ENCODE measurements at places on chromosomes 16 and 17.
A peak's percentile ranks its signal among the peaks of the same experiment; 100 is the strongest.

DNA sequence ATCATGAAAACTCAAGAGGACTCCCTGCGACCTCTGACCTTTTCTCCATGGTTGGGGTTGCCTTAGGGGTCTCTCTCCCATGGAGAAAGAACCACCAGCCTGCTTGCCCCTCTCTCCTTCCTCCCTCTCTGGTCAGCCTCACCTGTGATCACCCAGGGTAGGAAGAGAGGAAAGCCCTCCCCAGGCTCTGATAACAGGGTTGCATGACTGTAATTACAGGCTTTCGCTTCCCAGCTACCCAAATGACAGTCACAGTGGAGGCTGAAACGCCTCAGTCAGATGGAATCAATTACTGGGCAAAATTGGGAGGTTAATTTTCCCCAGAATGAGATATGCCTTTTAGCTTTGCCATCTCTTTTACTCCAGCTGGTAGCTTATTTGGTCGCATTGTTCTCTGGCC lies 265.8 kb upstream of the SOX9 start:
- DNase-seq: no peak

GRCh38 chr17:66580956-66581391 lies 253.9 kb upstream of the CACNG5 start:
- no peak for DNase-seq

DNA sequence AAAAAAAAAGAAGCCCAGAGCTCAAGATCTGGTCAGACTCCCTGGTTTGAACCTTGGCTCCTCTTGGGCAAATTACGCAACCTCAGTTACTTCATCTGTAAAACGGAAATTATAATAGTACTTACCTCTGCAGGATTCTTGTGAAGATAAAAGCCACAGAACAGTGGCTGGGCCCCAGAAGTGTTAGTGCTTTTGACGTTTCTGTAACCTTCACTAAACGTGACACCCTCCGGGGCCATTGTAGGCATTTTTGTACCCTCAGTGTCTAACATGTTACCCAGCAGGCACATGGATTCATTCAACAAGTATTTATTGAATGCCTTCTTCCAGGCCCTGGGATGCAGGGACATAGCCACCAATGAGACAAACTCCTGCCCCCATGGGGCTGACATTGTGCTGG lies 58.0 kb downstream of the PITPNC1 start:
- no peak for DNase-seq

DNA sequence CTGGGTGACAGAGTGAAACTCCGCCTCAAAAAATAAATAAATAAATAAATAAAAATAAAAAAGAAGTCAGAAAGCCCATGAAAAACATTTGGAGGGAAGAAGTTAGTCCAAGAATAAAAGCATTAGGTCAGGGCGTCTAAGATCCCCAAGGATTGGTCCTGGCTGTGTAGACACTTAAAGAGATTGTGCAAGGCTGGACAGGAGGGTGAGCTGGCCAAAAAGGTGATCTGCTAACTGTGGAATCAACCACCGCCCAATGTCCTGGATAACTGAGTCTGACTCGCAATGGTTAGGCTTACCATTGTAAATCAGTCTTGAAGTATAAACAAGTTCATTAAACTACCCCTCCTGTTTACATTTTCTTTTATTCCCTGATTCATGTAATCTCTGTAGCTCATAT lies 8.8 kb upstream of the ABCA8 start:
- no peak for DNase-seq

GRCh38 chr17:50055055-50055425 lies 870 bp upstream of the ITGA3 start:
- DNase-seq: no peak

- DNase-seq: no peak
Observed at GRCh38 chr17:82870091-82870491, 30.3 kb upstream of the ZNF750 start.

GRCh38 chr16:49806446-49806845 lies 49.5 kb downstream of the ZNF423 start:
- DNase-seq: peak; percentile 78

DNA sequence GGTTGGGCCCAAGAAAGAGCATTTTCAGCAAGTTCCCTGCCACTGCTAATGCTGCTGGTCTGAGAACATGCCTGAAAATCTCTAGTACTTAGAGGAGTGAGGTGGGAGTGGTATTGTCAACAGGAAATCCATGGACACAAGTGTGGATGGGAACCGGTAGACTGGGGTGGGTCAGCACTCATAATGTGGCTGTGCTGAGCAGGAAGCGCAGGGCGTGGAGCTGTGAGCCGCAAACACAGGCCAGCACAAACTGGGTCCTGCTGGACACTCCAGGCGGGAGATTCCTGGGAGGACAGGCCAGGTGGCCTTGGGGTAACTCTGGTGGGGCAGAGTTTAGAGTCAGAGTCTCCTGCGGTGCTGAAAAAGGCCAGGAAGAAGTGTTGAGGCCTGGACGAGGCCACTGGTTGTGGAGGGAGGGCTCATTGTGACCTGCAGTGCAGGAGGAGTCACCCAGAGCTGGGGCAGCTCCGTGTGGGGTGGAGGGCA lies 62.6 kb downstream of the BANP start:
- DNase-seq: no peak

DNA sequence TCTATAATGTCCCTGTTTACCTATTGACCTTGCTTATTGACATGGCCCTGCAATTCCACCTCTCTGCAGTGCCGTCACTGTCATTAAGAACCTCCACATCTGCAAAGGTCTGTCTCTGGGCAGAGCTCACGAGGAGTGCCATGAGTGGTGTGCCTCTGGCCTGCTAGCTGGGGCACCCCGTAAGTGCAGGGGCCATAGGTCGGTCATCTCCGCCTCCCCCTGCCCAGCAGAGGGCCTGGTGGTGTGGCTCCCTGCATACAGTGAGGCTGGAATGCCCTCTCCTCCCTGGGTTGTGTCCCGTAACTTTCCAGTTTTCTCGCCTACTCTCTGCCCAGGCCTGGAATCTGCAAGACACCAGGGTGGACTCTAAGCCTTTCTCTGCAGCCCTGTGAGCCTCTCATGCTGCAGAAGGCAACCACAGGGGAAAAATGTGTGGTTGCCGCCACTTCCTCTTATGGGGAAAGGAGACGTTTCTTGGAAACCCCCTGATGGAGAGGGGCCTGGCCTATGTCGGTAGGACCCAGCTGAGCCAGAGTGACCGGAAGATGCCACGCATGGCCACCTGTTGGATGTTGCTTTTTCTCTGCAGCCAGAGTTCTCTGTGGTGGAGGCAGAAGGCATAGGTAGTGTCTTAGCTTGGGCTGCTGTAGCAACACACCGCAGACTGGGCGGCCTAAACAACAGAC lies 2.7 kb upstream of the SNX20 start:
- DNase-seq: no peak

GRCh38 chr16:13919330-13919682 lies 648 bp upstream of the ERCC4 start:
- no peak for DNase-seq

- no peak for DNase-seq
Observed at GRCh38 chr17:49523706-49524472, 28.8 kb downstream of the NGFR start.

GRCh38 chr17:68507576-68507975 lies 4.7 kb upstream of the PRKAR1A start:
- DNase-seq: no peak

- peak; percentile 19 for DNase-seq
Observed at GRCh38 chr16:80526418-80527061, 14.3 kb upstream of the DYNLRB2 start.

DNA sequence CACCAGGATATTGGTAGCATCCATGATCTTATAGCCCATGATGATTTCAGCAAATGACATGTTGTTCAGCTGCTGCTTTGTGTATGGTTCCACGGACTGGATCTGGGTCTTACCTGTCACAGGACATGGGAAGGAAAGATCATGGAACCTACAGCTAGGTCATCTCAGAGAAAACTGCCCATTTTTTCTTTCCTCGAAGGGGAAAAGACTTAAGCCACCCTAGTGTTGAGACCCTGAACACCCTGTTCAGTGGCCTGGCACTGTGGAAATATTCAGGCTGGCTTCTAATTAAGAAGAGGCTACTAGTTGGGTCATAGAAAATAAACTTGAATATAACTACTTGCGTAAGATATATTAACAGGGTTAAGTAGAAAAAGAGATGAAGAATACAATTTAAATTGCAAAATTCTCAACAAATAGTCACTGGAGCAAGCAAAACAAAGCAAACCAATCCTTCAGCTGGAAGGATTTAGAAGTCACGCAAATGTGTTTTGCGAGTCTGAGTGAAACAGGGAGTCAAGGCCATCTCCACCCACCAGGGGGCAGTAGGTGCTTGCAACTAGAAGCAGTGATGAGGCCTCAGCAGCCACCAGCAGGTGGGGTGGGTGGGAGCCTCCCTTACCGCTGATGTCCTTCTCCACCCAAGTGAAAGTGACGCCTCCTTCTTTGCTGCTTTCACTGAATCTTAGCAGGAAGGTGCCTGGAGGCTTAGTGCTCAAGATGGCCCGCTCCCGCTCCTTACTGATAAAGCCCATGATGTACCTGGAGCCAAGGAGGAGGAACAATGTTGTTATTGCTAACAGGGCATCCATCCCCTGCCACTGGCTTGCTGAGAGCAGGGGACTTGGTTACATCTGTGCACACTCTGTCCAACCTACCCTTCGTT lies 34.3 kb downstream of the STAT5A start:
- peak; percentile 64 for DNase-seq

DNA sequence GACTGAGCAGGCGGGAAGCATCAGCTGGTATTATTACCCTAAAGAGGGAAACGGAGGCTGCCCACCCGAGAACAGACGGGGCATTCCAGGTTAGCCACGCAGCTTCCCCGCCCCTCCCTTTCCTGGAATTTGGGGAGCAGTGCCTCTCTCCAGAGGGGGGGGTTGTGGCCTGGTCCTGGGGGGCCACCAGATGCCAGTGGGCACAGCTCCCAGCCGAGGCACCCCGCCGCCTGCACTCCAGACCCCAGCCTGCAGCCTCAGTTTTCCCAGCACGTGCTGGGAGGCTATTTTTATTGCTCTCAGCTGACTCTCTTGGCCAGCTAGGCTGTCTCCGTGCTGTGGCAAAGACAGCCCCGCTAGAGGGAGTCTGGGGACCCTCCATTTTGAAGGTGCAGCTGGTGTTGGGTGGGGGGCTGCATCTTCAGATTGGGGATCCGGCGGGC lies 62.7 kb upstream of the GSE1 start:
- no peak for DNase-seq

- no peak for DNase-seq
Observed at GRCh38 chr16:70805380-70805779, 4.4 kb upstream of the VAC14 start.

DNA sequence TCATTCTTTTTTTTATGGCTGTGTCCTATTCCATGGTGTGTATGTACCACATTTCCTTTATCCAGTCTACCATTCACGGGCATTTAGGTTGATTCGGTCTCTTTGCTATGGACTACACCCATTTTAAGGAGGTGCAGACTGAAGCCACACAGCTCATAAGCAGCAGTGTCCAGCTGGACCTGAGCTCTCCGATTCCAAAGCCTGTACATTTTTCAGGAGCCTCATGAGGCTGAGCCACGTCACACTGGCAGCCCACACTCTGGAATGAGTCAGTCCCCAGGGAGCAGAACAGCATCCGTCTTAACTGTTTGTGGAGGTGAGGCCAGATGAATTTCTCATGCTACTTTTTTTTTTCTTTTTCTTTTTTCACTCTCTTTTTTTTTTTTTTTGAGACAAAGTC lies 116.1 kb downstream of the C16orf95 start:
- peak; percentile 98 for DNase-seq
